HT1080 (cell line): ENCODE measurements at places on chromosomes 5 and 9. TPM values are rescaled to one million over a fixed set of nuclear protein-coding genes. Genes with fewer than 3 reads are reported as not detected.

GRCh38 chr5:131288328-131288727 lies 24.5 kb downstream of the CDC42SE2 start:
- DNase-seq, result no peak

- no peak for DNase-seq
Observed at GRCh38 chr9:84811072-84811750, 141.7 kb downstream of the NTRK2 start.

The WDR38 gene
- total RNA-seq, result not detected in 2 replicates

DNA sequence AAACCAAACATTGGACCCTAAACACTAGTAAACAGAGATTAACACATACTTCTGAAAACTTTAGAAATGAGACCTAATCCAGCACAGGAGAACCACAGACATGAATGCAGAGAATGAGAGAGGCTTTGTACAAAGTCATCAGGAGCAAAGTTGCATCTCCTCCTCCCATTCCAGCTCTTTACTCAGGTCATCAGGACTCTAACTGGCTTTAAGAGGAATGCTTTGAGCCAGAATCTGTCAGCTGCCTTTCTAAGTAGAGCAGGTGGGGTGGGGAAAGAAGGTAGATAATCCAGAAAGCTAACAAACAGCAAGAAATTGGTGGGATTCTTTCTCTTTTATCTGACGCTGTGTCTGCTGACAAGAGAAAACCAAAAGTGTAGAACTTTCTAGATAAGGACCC lies 582.7 kb upstream of the DMAC1 start:
- no peak for DNase-seq

DNA sequence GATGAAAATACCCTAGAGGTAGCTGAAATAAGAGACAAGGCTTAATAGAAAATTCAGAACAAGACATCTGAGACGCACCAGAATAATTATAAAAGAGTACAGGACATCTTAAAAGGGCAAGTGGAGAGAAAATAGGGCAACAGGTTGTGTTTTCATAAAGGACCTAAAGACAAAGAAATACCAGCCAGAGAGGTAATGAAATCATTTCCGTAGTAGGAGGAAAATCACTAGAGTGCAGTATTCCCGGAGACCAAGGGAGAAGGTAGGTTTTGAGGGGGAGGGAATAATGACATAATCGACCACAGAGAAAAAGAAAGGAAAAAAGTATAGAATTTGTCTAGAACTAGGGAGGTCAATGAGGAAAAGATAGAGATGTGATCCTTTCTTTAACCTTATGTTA lies 26.2 kb upstream of the CTNNAL1 start:
- peak; percentile 69 for DNase-seq

DNA sequence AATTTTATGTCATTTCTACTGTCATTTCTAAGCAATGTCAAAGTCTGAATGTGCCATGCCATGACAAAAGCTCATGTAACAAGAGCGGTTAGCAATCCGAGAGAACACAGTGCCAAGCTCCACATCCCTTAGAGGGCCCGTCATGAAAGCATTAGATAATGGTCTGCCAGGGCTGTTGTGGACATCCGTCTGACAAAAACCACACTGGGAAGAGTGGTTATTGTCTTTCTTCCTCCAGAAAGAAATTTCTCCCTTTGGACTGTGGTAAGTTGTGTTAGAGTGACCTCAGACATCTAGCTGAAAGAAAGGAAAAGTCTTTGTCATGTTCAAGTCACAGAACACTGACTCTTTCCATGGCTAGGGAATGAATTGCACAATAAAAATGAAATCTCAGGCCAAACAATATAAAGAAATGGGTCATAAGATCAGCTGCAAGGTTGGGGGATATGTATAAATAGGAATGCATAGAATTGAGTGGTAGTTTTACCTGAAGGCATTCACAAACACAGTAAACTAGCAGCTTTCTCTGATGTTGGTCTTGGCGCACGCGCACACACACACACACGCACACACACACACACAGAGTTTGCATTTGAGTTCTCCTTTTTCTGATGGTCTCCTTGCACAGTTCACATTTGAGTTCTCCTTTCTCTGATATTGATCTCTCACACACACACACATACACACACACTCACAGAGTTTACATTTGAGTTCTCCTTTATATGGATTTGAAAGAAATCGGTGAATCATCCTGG lies 5.3 kb downstream of the SLC1A3 start:
- no peak for DNase-seq

DNA sequence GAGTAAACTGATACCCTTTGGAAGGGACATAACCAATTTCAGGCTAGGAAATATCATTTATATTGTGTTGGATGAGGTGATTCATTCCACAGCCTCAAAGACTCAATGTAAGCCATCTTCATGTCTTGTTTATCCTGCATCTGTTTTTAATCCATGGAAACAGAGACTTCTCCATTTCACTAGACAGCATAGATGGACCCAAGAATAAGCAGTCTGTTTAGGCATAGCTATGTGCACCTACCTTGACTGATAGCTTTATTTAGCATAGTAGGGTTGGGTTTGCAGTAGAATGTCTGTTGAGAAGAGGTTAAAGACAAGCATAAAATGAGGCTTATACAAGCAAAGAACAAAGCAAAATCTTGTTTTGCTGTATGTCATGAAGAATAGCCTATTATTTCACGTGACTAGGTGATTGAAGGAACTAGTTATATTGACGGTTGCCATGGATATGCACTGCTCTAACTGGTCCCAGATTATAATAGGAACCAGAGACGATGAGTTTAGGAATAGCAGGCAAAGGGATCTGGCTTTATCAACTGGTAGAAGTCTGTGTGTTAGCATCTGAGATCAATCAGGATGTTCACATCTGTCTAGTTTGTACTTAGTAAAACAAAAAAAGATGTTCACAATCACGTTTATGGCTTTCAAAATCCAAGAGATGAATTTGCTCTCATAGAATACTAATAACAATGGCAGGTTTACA lies 154.8 kb upstream of the KLF9 start:
- DNase-seq, result no peak

DNA sequence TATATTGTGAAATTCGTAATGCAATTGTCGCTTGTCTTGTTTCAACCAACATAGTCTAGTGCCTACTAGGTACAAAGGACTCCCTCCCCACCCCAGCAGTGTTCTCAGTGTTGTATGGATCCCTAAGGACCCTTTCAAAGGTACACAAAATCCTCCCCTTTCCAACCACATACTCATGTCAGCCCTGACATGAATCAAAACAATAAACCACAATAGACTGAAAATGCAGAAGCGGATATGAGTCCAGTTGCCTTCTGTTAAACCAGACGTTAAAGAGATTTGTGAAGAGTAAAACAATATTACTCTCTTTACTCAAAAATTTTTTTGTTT lies 82.4 kb upstream of the IFNK start:
- no peak for DNase-seq

The SV2C gene
- not detected in 2 replicates for total RNA-seq

GRCh38 chr9:137224830-137225694 lies at the start of gene CYSRT1:
Gene CYSRT1, plus strand, starts transcription at chr9:137225174. Its CDS starts 448 bp downstream, at chr9:137225622.
- peak; percentile 52 for DNase-seq

DNA sequence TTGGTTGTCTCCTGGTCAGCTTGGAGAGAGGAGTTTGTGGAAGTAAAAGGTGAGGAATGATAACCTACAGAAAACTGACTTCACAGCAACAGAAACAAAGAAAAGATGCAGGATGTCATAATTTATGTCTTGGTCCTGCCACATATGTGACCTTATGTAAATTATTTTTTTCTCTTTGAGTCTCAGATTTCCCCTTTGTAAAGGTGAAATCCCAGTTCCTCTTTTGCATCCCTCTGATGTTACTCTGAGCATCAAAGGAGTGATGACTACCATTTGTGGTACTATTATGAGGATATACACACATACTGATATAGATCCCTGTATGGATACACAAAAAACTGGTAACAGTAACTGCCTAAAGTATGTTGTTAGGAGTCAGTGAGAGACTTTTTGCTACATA lies 1.4 kb upstream of the THG1L start:
- DNase-seq, result no peak

DNA sequence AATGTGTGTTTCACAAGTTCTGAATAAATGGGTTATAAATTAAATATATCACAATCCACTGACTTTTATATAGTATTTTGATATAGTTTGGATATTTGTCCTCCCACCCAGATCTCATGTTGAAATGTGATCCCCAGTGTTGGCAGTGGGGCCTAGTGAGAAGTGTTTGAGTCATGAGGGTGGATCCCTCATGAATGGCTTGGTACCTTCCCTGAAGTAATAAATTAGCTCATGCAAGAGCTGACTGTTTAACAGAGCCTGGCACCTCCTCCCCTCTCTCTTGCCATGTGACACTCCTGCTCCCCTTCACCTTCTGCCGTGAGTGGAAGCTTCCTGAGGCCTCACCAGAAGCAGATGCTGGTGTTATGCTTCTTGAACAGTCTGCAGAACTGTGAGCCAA lies 127.9 kb upstream of the PALM2AKAP2 start:
- peak; percentile 58 for DNase-seq

DNA sequence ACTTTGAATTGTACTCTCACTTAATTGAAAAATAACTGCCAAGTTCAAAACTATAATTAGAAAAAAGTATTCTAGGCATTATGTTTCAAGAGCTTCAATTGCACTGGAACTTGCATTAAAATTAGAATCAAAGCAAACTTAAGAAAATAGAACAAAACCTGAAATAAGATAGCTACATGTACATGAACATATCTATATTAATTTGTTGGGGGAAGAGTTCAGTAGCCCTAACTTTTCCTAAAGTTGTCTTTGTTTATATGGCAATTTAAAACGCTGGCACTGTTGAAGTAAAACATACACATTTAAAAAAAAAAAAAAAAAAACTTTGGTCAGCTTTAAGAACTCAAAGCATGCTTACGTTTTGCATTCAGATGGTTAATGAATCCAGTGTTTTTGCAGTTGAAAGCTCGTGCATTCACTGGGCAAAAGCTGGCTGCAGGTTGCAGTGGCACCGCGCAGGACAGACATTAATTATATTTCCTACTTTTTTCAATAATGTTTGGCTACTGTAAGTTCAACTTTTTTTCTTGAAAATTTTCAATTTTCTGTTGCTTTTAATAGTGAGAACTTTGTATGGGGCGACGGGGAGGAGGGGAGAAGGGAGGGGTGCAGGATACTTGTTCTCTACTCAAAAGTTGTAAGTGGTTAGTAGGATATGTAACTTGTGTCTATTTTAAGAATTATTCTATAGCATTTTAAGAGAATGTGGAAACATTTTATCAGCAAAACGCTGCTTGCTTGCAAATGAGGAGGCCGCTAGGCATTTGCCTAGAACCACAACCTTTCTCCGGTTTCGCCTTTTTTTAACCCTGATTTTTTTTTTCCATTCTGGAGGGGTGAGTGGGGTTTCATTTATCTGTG lies 3.9 kb downstream of the NR2F1 start:
- no peak for DNase-seq

- DNase-seq, result no peak
Observed at GRCh38 chr9:1008216-1008615, 31.8 kb downstream of the DMRT3 start.

DNA sequence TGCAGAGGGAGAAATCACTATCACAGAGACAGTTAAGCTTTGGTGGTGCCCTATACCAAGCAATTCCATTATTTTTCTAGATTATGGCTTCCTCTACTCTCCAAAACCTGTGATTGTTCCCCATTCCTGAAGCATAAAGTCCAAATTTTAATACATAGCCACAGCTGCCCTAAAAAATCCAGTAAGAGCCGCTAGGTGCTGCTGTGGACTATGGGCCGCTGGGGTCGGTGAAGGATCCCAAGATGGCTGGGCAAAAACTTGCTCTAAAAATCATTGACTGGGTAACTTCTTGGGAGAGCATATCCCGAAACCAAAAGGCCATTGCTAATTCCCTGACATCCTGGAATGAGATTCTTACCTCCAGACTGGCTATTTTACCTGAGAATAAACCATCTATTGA lies 245.3 kb downstream of the NFIB start:
- DNase-seq, result no peak

DNA sequence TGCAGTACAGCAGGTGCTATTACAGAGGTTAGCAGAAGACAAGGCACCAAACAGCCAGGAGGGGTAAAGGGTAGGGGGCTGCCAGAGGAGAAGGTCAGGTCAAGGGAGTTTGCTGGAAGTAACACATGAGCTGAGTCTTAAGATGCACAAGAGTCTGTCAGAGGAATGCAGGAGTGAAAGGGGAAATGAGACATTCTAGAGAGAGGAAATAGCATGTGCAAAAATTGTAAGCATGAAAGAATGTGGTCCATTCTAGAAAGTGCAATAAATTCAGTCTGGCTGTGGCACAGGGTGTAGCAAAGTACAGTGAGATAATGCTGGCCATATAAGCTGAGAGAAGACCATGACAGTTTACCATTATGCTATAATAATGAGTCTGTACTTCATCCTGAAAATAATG lies 6.6 kb downstream of the GOLGA1 start:
- peak; percentile 68 for DNase-seq

DNA sequence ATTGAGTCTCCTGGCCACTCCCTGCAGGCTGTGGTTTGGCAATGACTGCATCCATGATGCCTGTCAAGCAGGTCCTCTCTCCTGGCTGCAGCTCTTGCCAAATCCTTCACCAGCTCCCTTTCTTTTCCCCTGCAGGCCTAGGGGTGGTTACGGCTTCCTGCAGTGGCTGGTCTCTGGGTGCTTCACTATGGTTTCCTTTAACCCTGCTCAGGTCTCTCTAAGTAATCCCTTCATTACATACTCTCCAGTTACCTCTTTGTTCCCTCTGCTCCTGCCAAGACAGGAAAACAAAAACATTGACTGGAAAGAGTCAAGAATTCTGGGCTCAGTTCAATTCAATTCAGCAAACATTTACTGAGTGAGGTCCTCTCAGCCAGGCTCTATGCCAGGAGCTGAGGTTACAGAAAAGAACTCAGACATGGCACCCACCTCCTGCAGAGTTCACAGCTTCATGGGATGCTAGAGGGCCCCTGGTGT lies 19.8 kb upstream of the PTPN3 start:
- no peak for DNase-seq

The SPINK13 gene
- 0.30 TPM in 1 of 2 replicates, not detected in the other for total RNA-seq
